Right ventricle myocardium superior (tissue), 1 donor: ENCODE measurements at places on chromosomes 2 and 18. TPM values are rescaled to one million over a fixed set of nuclear protein-coding genes. Genes with fewer than 3 reads are reported as not detected.

The SCN2A gene
- total RNA-seq, result 0.05 TPM

The NPAS2 gene
- total RNA-seq, result 38.0 TPM

The ALK gene
- total RNA-seq, result 0.16 TPM

The NEU2 gene
- total RNA-seq, result not detected

The PFN4 gene
- total RNA-seq, result 0.46 TPM
